ENCODE measurements at places on chromosomes 2 and 18.

- DNase-seq: peak; percentile 72
Measured at GRCh38 chr2:240435457-240435947, at the start of gene GPC1. TSS of gene GPC1 (plus strand) at chr2:240435663. CDS start at chr2:240435919, 256 bp downstream.

DNA sequence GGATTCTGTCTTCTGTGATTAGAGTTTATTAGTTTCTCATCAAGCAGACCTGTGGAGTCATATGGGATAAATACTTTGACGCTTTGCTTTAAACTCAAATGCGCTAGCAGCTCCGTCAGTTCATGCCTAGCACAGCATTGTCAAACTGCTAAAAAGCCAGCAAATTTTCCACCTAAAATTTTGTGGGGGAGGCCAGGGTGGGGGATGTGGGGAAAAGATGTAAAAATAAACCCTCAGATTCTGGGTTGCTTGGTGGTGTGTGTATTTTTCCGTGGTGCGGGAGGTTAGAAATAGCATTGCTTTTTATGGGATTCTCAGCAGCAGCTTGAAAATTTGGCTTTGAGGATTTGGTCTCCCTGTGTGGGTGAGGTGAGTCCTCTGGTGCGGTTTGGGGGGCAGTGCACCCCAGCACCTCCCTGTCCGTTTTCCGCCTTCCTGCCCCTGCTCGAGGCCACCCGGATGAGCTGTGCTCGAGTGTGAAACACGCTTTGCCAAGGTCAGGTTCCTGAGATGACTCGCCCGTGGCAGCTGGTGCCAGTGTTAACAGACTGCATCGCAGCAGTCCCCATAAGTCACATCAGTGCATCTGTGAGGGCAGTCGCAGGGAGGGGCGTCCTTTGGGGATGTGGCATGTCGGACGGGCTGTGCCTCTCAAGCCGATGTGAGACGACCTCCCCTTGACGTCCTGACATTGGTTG lies 65.9 kb downstream of the LDLRAD4 start:
- DNase-seq: peak; percentile 15

- no peak for DNase-seq
Measured at GRCh38 chr2:127024769-127025358, 82.1 kb downstream of the BIN1 start.

DNA sequence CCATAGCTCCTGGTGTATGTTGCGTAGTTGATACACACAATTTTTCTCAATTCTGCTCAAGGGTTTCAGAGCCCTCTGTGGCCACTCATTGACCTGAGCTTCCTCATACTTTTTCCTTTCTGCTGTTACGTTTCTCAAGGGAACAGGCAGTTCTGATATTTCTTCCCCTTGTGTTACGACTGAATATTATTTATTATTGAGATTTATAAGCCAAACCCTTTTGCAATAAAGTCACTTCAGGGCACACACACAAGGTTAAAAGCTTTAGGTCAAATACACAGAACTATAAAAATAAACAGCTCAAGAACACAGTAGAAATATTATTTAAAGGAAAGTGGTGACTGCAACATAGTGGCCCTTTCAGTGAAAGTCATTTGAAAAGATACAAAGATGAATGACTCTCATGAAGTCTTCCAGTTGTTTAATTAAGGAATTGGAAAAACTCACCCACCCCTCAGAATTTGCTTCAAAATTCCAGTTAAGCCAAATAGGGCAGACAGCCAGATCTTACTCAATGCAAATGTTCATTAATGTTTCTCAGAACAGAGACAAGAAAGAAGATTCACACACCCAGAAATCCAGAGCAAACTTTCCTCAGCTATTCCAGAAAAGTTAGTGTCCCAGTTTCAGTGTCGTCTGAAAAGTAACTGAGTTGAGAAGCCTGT lies 179.7 kb downstream of the TRIB2 start:
- DNase-seq: no peak

DNA sequence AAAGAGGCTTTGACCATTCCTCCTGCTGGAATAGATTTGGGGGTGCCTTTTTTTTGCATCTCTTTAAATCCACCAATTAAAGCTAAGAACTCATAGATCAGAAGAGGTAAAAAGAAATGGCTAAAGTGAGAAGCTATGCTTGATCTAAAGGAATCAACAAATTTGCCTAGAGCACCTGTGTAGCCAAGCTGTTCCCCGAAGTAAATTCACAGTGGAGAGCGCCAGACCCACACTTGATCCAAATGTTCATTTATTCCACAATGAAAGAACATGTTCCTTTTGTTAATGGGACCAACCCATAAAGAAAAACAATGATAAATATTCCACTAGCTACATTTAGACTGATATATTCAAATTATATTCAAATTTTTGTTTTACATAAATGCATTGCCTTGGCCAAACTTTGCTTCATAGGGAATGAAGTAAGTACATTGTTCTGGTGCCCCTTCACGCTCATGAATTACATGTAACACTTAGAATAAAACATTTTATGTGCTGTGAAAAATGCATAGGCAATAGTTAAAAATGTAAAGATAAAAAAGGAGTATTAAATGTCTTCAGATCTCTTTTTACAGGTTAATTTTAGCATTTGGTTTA lies 167.4 kb downstream of the PKP4 start:
- no peak for DNase-seq

- no peak for DNase-seq
Measured at GRCh38 chr18:8380006-8380405, 229.2 kb upstream of the RAB12 start.

DNA sequence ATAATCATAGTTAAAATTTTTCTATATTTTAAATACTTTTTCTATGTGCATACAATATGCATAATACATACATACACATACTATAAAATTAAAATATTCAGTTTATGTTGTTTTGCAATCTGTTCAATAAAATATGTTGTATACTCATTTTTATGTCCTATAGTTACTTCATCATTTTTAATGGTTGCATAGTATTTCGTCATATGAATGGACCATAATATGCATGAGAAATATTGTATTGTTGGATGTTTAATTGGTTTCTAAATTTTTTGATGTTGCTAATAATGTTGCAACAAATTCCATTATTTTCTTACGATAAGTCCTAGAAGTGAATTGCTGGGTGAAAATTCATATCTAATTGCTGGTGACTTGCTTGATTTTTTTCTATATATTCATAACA lies 211.5 kb upstream of the GCFC2 start:
- DNase-seq: no peak

- no peak for DNase-seq
Measured at GRCh38 chr2:7428454-7429204, 511.4 kb downstream of the RNF144A start.

- DNase-seq: peak; percentile 55
Measured at GRCh38 chr18:44130376-44130942, 550.2 kb upstream of the SETBP1 start.

- no peak for DNase-seq
Measured at GRCh38 chr18:1665079-1665478, 760.4 kb downstream of the ADCYAP1 start.

DNA sequence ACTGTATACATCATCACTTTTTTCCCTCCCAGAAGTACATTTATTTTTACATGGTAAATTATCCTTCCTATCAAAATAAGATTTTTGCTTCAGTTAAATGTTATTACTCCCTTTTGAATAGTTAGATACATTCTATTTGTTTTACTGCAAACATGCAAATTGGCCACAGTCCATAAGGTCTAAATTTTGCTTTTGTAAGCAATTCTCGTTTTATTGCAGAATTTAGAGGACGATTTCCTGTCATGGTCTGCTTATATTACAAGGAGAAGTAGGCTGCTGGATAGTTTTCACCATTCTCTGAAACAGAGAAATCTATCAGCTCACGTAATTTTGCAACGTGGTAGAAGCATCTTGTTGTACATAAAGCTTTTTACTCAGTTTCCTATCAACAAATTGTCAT lies 1632.5 kb downstream of the LRP1B start:
- no peak for DNase-seq

DNA sequence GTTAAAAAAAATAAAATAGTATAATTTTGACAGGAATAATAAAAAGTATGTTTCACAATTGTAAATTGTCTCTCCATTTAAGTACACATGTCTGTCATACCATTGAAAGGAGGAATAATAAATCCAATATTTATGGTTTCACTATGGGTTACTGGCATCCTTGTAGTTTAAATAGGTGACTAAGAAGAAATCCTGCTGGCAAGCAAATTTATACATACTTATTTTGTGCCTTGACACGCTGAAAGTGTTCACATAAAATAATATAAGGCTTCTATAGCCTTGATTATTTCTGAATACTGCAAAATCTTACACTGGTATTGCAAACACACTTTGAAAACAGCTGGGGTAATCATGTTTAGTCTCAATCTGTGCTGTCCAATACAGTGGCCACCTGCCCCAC lies 138.3 kb upstream of the ETAA1 start:
- DNase-seq: no peak

DNA sequence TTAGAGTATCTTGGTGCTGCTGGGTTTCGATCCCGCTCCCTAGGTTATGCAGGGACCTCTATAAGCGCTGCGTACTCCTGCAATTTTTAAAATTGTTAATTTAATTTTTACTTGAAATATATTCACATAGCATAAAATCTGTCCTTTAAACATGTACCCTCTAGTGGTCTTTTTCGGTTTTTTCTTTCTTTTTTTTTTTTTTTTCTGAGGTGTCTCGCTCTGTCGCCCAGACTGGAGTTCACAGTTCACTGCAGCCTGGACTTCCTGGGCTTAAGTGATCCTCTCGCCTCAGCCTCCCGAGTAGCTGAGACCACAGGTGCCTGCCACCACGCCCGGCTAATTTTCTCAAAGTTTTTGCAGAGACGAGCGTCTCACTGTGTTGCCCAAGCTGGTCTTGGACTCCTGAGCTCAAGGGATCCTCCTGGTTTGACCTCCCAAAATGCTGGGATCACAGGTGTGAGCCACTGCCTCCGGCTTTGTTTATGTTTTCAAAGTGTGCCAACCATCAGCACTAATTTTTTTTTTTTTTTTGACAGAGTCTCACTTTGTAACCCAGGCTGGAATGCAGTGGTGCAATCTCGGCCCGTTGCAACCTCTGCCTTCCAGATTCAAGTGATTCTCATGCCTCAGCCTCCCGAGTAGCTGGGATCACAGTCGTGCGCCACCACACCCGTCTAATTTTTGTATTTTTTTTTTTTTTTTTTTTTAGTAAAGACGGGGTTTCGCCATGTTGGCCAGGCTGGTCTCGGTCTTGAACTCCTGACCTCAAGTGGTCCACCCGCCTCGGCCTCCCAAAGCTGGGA lies 585 bp upstream of the MOB1A start:
- peak; percentile 84 for DNase-seq

DNA sequence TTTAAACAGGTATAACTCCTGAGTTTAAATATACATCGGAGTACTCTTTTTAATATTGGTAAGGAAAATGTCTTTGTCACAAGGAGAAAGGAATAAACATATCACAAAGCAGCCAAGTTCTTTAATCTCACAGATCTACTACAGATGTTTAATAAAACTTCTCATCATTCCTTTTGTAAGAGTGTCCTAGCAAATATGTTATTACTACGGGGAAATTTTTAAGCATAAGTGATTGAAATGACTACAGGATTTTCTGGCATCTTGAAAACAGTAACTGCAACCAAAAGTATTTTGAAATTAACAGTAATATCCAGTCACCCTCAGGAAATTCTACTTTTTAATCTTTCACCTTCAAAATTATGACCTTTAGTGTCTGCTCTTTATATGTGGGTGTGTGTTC lies 403.1 kb downstream of the IRS1 start:
- DNase-seq: no peak

- DNase-seq: no peak
Measured at GRCh38 chr2:3913166-3913565, 209.8 kb downstream of the DCDC2C start.

GRCh38 chr2:154336201-154336600 lies 362.3 kb upstream of the KCNJ3 start:
- DNase-seq: no peak

- no peak for DNase-seq
Measured at GRCh38 chr18:39946623-39947061, 2008.4 kb upstream of the PIK3C3 start.

- no peak for DNase-seq
Measured at GRCh38 chr2:226631671-226632070, 167.9 kb downstream of the IRS1 start.

- no peak for DNase-seq
Measured at GRCh38 chr2:9762164-9762563, 81.1 kb upstream of the TAF1B start.

GRCh38 chr2:167504695-167505094 lies 616.4 kb downstream of the XIRP2 start:
- DNase-seq: no peak
